ENCODE measurements at places on chromosomes 13 and 19. TPM values are rescaled to one million over a fixed set of nuclear protein-coding genes. Genes with fewer than 3 reads are reported as not detected.
A peak's percentile ranks its signal among the peaks of the same experiment; 100 is the strongest.

SIGLEC6 gene
- not detected for total RNA-seq

GRCh38 chr19:34835631-34836351, 62.8 kb upstream of the ZNF599 start:
- peaks cover 92% of the 10 kb centered on the region for H3K27me3 ChIP-seq
- no peaks in the 10 kb centered on the region for H3K4me1 ChIP-seq
- no peaks in the 10 kb centered on the region for H3K36me3 ChIP-seq

GRCh38 chr19:49441960-49442350, 628 bp upstream of the SLC17A7 start:
- H3K4me3 ChIP-seq = peak overlapping the region; percentile 83
- DNase-seq = no peak
- H3K36me3 ChIP-seq = no peaks in the 10 kb centered on the region
- H3K27me3 ChIP-seq = peaks cover 40% of the 10 kb centered on the region
- H3K4me1 ChIP-seq = peaks cover 9% of the 10 kb centered on the region

- H3K36me3 ChIP-seq = no peaks in the 10 kb centered on the region
- 0 out of 2 replicates have a peak overlapping the region, but pooled peaks have one; percentile 27 for H3K27ac ChIP-seq
- H3K4me3 ChIP-seq = no peak overlapping the region
- DNase-seq = no peak
Observed at GRCh38 chr13:26019881-26020870, 31.6 kb downstream of the SHISA2 start.

- no peak overlapping the region for H3K4me3 ChIP-seq
- peaks cover 100% of the 10 kb centered on the region for H3K27me3 ChIP-seq
- no peaks in the 10 kb centered on the region for H3K4me1 ChIP-seq
- H3K27ac ChIP-seq = no peak overlapping the region
Observed at GRCh38 chr13:112170823-112171569, 104.0 kb downstream of the SOX1 start.

DNA sequence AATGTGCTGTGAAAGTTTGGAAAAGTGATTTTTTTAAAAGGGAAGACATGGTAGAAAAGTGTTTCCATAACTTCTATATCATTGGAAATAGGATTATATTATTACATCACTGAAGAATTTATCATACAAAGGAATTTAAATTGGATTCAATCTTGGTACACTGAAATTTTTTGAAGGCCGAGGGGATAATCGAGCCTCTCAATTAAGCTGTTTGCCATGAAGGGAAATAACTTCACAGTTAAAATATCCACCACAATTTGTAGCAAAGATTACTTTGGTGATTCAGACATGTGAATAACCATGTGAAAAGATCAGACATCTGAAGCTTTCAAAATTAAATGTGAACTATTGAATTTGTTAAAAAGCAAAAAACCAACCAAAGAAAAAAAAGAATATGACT, 215.3 kb downstream of the KLF5 start:
- no peaks in the 10 kb centered on the region for H3K4me1 ChIP-seq
- no peaks in the 10 kb centered on the region for H3K36me3 ChIP-seq
- no peak overlapping the region for H3K4me3 ChIP-seq
- DNase-seq = no peak
- no peak overlapping the region for H3K27ac ChIP-seq
- no peaks in the 10 kb centered on the region for H3K27me3 ChIP-seq

DNA sequence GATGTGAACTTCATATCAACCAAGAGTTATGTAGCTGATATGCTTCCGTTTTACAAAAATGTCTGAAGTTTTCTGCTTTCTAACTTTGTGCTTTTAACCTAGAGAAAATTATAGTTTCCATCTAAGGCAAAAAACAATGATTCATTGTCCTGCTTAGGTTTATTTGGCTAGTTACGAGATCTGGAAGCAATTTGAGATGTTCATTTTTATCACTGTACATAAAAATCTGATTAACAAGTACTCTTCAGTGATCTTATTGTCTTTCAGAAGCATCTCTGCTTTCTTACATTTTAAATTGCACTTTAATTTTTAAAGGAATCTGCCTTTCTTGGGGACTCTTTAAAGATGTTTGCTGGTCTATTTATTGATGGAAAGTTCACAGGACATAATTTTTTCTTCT, 188.1 kb downstream of the RFC3 start:
- H3K4me3 ChIP-seq = no peak overlapping the region
- no peaks in the 10 kb centered on the region for H3K27me3 ChIP-seq
- no peak for DNase-seq

DNA sequence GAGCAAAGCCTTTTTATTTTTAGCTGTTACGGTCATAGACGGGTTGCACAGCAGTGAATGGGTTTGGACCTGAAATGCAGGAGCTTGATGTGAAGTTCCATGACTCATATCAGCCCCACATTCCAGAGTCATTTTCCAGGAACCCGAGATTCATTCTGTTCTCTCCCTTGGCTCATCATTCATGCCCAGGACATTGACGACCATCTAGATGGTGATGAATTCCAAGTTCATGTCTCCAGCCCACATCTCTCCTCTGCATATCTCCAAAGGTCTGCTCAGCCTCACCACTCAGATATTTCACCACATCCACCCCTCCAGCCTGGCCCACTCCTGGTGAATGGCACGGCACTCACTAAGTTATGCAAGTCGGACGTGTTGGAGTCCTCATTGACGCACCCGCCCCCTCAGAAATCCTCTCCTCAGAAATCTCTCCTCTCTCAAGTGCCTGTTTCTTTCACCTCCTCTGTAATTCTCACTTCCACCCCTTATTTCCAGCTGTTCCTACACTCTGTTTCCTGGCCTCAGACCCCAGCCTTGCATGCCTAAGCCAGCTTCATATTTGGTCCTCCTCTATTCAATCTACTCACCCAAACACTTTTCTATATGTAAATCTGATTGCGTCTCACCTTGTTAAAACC, 83.1 kb downstream of the ALOX5AP start:
- DNase-seq = no peak
- no peak overlapping the region for H3K4me3 ChIP-seq
- no peak overlapping the region for H3K27ac ChIP-seq
